Activated CD4-positive, CD25-positive, alpha-beta regulatory T cell (primary cell): ENCODE measurements at places on chromosomes 6 and 20.

DNA sequence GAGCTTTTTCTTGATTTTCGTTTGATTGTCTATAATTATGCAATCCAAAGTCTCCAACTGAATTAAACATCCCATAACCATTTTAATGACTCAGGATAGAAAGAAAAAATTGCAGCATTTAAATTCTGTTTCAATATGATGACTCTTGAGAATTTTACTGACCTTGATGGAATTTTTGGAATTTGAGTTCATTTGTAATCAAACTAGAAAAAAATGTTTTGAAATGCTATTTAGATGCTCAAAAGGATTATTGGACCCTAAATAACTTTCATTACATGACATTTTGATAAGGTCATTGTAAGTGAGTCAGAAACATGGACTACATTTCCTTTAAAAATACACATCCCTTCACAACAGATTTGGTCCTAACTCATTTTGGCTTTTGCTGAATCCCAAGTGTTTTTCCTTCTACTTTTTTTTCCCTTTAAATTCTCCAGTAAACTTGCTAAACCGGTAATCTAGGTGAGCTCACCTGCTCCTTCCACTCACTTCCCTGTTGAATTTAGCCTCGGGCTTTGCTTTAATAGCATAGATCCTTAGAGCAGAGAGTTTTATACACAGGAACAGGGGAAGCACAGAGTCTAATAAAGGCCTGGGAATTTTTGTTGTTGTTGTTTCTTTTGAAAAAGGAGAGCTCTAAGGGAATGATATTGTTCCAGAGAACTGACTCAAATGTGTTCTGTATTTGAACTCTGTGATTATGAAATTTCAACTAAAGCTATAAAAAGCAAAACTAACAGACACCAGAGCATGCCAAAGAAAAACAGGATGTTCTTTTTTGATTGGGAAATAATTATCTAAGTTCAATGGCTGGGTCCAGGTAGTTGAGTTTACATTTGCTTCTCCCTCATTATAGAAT, 1088.2 kb upstream of the CITED2 start:
- no peak for DNase-seq

DNA sequence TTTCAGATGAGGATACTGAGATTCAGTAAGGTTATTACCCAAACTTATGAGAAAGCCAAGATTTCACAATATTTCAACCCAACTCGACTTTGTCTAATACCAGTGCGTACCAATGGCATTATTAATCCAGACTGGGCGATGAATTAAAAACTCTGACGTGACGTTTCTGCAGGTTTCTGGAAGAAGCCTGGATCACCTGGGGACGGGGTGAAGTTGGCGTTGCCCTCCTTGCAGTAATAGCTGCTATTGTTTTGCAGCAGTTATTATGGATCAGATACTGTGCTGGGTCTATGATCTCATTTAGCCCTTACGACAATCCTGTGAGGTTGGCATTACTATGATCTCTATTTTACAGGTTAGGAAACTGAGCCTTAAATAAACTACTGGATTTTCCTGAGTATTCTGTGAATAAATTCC, 569 bp upstream of the CDC5L start:
- DNase-seq: no peak

GRCh38 chr6:166758136-166758704, 131.2 kb upstream of the RPS6KA2 start:
- DNase-seq: no peak

GRCh38 chr6:37283268-37283667, 25.3 kb upstream of the TMEM217 start:
- DNase-seq: no peak

GRCh38 chr20:45183084-45183483, 8.4 kb downstream of the PI3 start:
- no peak for DNase-seq

DNA sequence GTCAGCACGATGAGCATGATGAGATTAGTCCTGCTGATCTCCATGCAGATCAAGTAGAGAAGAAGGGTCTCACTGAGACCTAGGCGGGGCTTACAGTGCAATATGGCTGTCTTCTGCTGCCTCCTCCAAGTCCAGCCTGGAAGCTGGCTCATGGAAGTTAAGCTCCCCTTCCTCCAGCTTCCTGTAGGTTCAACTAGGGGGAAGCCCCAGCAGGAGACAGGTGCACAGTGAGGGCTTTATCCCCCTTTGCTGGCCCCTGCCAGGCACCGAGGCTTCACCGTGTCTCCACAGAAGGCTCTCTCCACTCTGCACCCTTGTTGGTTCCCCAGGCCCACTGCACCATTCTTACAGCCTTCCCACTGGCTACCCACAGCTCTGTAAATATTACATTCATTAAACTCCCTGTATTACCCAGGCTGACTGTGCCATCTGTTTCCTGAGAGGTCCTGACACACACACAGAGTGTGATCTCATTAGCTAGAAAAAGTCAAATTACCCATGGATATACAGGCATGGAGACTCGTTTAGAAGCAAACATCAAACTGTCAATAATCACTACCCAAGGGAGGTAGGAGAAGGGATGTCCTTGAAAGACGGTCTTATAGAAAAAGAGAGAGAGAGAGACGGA, 90.4 kb downstream of the SLC2A10 start:
- no peak for DNase-seq

DNA sequence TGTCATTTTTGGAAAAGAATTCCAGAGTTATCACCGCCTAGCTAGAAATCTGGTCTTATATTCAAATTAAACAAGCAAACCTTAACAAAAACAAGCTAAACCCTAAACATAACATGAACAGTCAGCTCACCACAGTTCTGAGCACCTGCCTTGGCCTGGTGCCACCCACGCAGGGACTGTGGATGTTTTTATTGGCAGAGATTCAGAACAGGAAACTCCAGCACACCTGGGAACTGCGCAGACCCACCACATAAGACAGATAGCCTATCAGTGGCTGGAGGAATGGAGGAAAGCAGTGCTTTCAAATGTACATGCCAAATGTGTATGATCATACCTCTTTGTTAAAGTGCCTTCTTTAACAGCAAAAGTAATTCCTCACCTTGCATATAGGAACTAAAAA, 8.9 kb downstream of the SLC16A10 start:
- DNase-seq: peak; percentile 1
